Posterior vena cava (tissue), 2 donors: ENCODE measurements at places on chromosomes 7 and 10. TPM values are rescaled to one million over a fixed set of nuclear protein-coding genes. Genes with fewer than 3 reads are reported as not detected.

BICC1 gene
- total RNA-seq, result 28.5 TPM

CPA2 gene
- not detected for total RNA-seq

SYT15B gene
- total RNA-seq, result 2.9 TPM

RTKN2 gene
- 0.19 TPM for total RNA-seq

OGA gene
- total RNA-seq, result 87.7 TPM

IGFBP1 gene
- not detected for total RNA-seq

KDM7A gene
- total RNA-seq, result 23.1 TPM

INA gene
- total RNA-seq, result not detected

ELFN1 gene
- total RNA-seq, result 1.8 TPM

CCL24 gene
- total RNA-seq, result not detected

CFAP46 gene
- 0.14 TPM for total RNA-seq

NPFFR1 gene
- total RNA-seq, result not detected

NPTX2 gene
- total RNA-seq, result 3.3 TPM

TRIM73 gene
- 1.9 TPM for total RNA-seq

TFPI2 gene
- total RNA-seq, result 4.9 TPM

DEPP1 gene
- total RNA-seq, result 58.8 TPM

ACHE gene
- 9.4 TPM for total RNA-seq

SPDYE9 gene
- not detected for total RNA-seq

LRRC18 gene
- not detected for total RNA-seq
